Pericardium fibroblast (primary cell): ENCODE measurements at places on chromosomes 11 and 22. TPM values are rescaled to one million over a fixed set of nuclear protein-coding genes. Genes with fewer than 3 reads are reported as not detected.

ACTN3 gene
- under 0.01 and 0.26 TPM in 2 replicates for total RNA-seq

LUZP2 gene
- 2.6 TPM in 1 of 2 replicates, not detected in the other for total RNA-seq

OR51E2 gene
- total RNA-seq, result not detected in 2 replicates

CTSF gene
- total RNA-seq, result 70.1 and 83.0 TPM in 2 replicates

DRICH1 gene
- 0.09 TPM in 1 of 2 replicates, not detected in the other for total RNA-seq

PHLDA2 gene
- 12.9 and 19.1 TPM in 2 replicates for total RNA-seq

APOA4 gene
- total RNA-seq, result not detected in 2 replicates

HIKESHI gene
- 39.7 and 59.0 TPM in 2 replicates for total RNA-seq

OR8B3 gene
- not detected in 2 replicates for total RNA-seq

WNT11 gene
- 0.51 and 6.0 TPM in 2 replicates for total RNA-seq

CD82 gene
- total RNA-seq, result 16.5 and 17.7 TPM in 2 replicates

KDM2A gene
- 24.2 and 28.0 TPM in 2 replicates for total RNA-seq

OR4D10 gene
- total RNA-seq, result not detected in 2 replicates

MYBPC3 gene
- not detected in 2 replicates for total RNA-seq

MS4A7 gene
- total RNA-seq, result not detected in 2 replicates

GLYATL1 gene
- total RNA-seq, result under 0.01 TPM in 1 of 2 replicates, not detected in the other
